ENCODE measurements at places on chromosomes 12 and 14.

GRCh38 chr14:68012871-68013270, 193.3 kb downstream of the RAD51B start:
- no peak for DNase-seq

DNA sequence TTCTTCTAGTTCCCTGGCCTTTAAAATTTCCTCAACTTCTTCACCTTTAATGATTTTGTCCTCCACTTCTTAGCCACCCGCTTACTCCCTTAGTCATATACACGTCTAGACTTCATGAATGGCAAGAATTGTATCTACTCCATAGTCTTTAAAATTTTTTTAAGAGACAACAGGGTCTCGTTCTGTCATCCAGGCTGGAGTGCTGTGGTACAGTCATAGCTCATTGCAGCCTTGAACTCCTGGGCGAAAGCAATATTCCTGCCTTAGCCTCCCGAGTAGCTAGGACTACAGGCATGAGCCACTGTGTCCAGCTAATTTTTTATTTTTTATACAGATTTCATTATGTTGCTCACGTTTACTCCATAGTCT, 47.9 kb downstream of the BBS10 start:
- no peak for DNase-seq

GRCh38 chr14:44700694-44701093, 193.6 kb upstream of the FSCB start:
- DNase-seq, result no peak

DNA sequence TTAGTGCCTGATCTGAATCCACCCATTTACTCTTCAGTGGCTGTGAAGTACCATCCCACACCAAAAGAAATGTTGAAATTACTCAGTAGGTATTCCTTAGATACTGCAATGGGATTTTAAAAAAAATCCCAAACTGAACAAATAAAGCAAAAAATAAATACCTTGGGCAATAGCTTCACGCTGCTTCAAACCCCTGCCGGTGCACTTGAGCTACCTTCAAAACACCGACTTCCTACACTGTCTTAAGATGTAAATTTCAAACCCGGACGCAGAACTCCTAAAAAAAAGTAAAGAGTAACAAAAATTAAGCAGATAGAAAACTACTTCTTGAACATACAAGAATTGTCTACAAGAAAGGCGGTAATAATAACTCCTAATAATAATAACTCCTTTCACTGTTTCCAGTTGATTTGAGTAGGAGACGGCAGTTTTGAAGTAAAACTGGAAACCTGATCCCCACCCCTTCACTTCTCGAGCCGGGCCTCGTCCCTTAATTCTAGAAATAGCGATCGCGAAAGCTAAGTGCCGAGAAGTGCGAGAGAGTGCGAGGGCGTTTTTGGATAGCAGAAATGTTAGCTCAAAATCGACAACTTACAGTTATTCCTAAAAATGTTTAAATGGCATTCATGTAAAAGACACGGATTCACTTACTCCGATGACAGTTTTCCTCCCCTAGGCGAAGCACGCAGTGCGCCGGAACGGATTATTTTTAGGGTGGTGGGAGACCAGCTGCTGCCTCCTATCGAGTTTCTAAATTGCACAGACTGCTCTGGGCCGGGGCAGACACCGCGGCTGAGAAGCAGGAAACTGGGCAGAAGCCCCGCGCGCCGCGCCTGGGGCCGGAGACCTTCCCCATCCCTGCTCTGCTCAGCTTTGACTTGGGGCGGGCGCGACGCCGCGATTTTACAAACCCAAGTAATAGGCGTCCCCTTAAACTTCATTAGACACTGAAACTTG, at the start of gene ABCC9:
Gene ABCC9 (minus strand): TSS at position 878 of the 957 bp plus-strand sequence. CDS start 4,752 bp downstream, outside the sequence.
- no peak for DNase-seq

GRCh38 chr14:100617410-100618317, 30.4 kb upstream of the BEGAIN start:
- DNase-seq, result peak; percentile 71

DNA sequence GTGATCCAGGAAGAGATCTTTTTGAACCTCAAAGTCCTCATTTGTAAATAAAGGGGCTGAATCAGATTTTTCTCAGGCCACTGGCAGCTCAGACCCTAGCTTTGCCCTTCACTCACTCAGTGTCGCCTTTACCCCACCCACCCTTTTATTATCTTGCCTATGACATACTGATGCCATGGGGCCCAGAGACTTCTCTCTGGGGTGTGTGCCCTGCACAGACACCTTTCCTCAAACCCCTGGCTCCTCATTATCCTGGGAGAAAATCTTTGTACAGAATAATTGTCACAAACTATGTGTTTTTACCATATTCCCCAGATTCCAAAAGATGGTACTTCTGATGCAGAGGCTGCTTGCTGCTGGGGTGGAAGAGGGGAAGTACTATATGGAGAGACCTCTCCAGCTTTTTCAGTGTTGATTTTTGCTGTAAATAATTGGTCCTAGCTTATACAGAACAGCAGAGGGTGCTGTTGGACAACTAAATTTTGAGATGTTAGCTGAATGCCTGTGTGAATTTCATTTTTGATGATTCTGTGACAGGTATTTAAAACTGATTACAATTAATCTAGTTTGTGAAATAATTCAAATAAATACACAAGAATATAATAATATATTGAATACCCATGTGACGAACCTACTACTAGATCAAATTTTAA, 53.9 kb upstream of the DCD start:
- DNase-seq, result no peak

GRCh38 chr14:30118992-30119640, 191.5 kb upstream of the PRKD1 start:
- DNase-seq, result no peak

GRCh38 chr14:76993752-76994151, 34.8 kb downstream of the IRF2BPL start:
- no peak for DNase-seq

GRCh38 chr14:100306998-100307765, 938 bp upstream of the SLC25A29 start:
- DNase-seq, result no peak

- DNase-seq, result no peak
Measured at GRCh38 chr12:67986632-67987031, 2.6 kb upstream of the IFNG-AS1 start.

DNA sequence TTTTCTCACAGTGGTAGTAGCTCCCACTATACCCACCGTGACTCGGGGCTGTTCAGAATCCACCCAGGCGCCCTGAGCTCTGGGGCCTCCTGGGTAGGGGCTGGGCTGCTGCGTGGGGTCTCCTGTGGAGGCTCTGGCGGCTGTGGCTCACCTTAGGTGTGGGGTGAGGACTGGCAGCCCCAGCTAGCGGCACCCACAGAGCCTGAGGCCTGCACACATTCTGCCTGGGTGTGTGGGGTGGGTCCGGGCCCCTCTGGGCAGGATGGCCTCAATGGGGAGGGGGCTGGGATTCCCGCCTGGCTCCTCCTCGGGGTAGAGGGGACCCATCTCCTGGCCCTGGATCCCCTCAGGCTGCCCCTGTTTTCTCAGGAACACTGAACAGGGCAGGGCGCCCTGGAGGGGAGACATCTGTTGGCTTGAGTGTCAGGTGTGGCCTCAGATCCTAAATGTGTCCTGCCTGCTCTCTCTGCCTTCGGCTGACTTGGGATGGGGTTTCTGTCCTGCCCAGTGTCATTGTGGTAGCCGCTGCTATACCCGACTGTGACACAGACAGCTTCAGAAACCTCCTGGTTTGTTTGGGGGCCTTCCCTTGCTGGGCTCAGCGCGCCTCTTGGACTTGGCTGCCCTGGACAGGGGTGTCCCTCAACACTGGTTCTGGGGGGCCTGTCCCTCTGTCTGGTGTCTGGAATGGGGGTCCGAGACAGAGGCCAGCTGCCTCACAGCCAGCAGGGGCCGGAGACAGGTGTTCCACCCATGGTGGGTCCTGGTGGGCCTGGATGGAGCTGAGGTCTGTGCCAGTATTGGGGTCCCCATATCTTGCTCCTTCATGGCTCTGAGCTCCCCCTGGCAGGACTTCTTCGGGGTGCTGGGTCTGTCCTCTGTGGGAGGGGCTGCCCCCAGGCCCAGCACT, 354.9 kb downstream of the TMEM121 start:
- DNase-seq, result no peak

- DNase-seq, result no peak
Measured at GRCh38 chr12:98438656-98439230, 76.6 kb upstream of the TMPO start.

DNA sequence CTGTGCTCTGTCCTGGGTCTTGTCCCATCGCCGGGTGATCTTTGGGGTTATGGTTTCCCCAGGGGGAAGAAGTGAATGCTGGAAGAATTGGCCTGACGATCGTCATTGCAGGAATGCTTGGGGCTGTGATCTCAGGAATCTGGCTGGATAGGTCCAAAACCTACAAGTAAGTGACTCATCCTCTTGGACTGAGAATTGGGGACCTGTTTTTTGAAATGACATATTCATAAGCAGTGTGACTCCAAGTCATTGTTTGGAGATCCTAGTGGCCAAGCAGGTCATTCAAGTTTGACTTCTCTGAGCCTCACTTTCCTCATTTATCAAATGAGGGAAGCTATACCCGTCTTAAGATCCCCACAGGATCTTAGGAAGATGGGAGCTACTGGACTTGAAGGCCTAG, 25.8 kb downstream of the ERG28 start:
- no peak for DNase-seq

- DNase-seq, result no peak
Measured at GRCh38 chr14:92507174-92507768, 6.3 kb upstream of the RIN3 start.

DNA sequence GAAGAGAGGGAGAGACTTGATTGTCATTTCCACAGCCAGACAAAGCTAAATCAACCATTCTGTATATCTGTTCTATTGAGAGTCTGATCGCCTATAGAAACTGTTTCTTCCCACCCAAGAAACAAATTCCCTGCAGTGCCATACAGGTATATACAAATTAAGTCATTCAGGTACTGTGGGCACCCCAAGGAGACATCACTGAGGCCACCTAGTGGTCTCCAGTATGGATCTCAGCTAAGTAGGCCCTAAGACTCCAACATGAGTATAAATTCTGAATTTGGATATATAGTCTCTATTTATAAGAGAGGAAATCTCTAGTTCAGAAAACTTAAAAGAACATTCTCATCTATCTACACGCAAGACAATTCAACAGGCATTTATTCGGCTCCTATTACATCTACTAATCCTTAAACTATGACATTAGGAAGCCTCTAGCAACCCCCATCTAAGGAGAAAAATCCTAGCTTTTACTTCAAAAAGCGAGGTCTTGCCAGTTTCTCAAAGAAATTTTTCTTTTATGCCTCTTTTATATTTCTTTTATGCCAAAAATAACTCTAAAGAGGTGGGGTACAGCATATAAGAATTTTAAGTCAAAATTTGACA, 62.6 kb downstream of the DCAF5 start:
- no peak for DNase-seq

DNA sequence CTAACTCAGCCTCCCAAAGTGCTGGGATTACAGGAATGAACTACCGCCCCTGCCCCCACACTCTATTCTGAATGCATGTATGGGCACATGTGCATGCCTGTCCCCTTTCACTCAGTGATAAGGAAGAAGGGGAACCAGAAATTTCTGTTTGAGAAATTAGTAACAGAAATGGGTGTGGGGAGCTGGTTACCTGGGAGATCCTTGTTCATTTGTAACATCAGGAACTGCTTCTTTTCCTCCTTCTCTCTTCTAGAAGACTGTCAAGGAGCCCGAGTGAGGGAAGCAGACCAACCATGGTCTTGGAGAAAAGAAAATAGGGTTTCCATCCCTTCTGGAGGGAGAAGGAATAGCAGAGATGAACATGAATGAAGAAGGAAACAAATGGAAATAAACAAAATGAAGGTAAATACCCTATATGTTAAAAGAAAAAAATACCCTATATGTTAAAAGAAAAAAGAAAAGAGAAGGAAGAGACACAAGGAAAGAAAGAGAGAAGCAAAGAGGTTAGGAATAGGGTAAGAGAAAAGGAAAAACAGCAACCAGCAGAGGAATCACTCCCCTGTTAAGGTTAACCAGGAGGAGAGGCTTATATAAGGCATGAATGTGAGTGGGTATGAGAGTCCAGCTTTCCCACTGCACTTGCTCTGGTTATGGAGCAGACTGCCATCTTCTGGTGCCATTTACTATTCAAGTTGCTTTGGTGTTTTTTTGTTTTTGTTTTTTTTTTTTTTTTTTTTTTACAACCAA, 3.3 kb downstream of the PPP1R3E start:
- no peak for DNase-seq

- no peak for DNase-seq
Measured at GRCh38 chr14:92425101-92425500, 88.5 kb upstream of the RIN3 start.

DNA sequence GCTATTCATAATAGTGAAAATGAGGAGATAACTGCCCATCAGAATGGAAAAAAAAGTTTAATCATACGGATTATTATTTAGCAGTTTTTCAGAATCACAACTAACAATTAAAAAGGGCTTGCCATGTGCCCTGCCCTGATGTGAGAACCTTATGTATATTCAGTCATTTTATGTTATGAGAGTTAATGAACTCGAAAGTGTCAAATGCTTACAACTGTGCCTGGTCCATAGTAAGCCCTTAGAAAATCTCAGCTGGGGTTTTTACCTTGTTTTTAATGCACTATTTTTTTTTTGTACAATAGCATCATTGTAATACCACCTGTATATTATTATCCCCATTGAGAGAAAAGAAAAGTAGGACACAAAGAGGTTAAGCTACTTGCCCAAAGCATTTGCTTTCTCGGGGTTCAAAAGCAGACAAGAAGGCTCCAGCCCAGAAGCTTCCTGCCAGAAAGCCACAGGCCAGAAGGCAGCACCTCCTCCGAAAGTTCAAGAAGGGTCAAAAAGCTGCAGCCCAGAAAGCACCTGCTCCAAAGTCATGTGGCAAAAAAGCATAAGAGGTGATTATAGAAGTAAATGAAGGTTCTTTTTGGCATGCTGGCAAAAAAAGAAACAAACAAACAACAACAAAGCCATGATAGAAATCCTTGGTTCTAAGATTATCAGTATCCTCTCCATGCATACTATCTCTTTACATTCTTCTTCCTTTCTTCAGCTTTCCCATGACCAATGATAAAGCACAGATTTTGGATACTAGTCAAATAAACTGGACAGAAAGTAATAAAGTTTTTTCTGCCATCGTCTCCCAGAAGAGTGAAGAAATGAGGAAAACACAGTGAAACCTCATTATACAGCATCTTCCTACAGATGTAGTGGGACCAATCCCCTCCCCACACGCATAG, 59.1 kb upstream of the NAP1L1 start:
- DNase-seq, result no peak

- no peak for DNase-seq
Measured at GRCh38 chr14:34632411-34632978, 2.5 kb upstream of the SNX6 start.

GRCh38 chr12:1924996-1925683, 6.7 kb upstream of the CACNA2D4 start:
- no peak for DNase-seq

DNA sequence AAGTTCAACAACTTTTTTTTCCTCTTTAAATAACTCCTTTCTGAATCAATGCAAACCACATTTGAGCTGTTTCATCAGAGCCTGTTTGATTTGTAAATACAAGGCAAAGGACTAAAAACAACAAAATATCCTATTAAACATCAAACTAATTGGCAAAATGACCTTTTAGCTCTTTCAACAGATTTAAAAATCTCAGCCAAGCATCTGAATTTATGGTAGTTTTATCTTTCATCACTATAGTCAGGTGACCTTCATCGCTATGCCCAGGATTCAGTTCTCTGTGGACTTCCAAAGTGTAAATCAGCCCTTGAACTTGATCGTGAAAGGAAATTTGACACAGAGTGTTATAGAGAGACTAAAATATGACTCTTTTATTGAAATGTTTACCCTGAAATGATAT, 1554.5 kb upstream of the FLRT2 start:
- DNase-seq, result no peak

- DNase-seq, result no peak
Measured at GRCh38 chr12:15130541-15130940, 90.7 kb downstream of the RERG start.

GRCh38 chr14:38404616-38405015, 148.7 kb upstream of the CLEC14A start:
- no peak for DNase-seq

Data from anterior cingulate cortex (tissue), 58 donors.